HCT116 (cell line): ENCODE measurements at places on chromosomes 5 and 9. TPM values are rescaled to one million over a fixed set of nuclear protein-coding genes. Genes with fewer than 3 reads are reported as not detected.

GRCh38 chr9:19184144-19184917 is 46.2 kb upstream of the DENND4C start:
- DNase-seq = peak; percentile 59

DNA sequence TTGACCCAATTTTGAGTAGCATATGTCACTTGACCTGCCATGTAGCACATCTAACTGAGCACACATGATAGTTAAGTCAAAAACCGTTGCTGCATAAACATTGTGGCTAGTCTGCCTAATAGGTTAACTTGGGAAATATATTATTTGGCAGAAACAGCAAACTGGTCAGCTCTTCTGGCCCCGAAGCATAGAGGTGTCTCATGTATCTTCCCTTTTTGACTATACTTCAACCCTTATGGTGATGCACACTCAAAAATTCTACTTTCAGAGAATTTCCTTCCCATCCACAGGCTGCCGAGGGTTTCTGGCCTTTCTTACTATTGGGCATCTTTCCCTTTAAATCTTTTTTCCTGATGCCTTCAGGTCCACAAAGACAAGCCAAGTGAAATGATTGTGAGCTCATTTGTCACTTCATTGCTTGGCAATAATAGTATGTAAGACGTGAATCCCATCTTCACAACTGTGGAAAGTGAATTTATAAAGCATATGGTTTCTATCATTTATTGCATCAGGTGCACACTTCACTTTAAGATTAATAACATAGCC is 41.2 kb downstream of the MOCS2 start:
- DNase-seq = no peak

DNA sequence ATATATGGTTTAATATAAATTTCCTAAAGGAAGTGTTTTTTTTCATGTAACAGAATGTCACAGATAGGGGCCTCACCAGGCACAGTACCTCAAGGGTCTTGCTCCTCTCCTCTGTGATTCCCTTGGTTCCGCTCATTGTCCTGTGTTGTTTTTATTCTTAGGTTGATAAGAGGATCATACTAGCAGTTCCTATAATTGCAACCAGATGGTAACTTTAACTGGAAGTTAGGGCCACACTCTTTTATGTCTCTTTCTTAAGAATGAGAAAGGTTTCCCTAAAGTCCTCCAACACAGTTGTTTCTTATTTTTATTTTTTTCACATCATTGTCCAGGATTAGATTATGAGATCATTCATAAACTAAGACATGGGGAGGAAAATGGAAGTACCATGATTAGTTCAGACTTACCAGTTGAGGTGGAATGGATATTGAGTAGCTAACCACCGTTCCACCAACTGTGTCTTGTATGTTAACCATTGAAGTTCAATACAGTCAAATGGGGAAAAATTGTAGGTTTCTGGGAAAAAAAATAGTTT is 41.1 kb downstream of the FAM174A start:
- no peak for DNase-seq

DNA sequence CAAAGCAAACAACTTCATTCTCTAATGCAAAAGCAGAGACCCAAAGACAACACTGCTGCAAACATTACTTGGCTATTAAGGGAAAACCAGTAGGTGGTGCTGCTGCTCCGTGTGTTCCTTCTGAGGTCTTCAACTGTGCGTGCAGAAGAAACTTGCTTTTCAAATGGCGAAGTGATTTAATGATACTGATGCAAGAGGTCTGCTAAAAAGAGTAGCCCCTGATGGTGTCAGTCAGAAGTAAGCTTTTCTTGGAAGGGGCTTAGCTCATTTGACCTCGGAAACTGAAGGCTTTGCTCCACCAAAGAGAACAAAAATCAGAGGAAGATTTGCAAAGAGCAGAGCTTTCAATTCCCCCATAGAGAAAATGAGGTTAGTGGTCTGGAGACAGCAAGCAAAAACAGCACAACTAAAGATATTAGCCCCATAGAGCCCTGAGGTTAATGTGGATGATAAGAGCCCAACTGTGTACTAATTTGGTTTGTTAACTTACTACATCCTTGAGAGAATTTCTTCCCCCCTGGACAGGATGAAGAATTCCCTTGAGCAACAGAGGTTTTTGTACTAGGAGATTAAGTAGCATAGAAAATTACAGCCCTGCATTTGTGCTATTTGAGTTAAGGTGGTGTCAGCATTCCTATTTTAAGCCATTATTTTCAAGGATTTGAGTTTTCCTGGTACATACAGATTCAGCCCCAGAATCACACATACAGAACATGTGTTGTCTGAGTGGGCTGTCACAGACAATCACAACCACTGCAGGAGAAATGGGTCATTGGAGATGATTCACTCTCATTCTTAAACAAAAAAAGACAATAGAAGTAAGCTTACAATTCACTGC is 153.2 kb upstream of the C9orf72 start:
- DNase-seq = peak; percentile 44

DNA sequence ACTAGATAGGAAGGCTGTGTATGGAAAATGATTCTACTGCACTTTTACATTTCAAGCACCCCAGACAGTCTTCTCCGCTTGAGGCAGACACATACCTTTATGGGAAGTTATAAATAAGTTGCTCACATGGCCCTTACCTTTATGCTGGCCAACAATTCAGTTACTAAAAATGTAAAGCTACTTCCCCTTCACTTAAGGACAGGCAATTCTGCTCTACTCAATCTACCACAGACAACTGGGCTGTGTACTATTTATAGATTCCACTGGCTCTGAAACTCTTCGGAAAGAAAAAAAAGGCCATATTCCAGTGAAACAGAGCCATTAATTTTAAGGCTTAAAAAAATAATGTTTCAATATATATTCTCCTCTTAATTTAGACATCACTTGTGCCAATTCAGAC is 59.4 kb downstream of the ELAVL2 start:
- no peak for DNase-seq

- DNase-seq = no peak
Observed at GRCh38 chr5:115470921-115471320, 73.7 kb downstream of the FEM1C start.

DNA sequence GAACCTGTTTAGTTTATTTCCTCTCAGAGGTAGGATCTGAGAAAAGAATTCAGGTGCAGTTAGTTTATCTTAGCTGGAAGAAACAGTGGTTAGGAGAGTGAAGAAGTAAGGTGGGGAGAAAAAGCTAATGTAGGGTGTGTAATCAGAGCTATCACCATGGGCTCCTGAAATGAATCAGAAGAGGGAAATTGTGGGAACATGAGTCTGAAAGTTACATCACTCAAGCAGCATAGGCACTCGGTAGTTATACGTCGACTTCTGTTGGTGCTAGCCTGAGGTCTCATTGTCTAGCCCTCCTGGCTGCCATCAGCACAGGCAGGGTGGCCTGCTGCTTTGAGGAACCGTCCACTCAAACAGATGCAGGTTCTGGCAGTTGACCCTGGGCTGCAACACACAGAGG is 56.7 kb upstream of the NPR3 start:
- no peak for DNase-seq

DNA sequence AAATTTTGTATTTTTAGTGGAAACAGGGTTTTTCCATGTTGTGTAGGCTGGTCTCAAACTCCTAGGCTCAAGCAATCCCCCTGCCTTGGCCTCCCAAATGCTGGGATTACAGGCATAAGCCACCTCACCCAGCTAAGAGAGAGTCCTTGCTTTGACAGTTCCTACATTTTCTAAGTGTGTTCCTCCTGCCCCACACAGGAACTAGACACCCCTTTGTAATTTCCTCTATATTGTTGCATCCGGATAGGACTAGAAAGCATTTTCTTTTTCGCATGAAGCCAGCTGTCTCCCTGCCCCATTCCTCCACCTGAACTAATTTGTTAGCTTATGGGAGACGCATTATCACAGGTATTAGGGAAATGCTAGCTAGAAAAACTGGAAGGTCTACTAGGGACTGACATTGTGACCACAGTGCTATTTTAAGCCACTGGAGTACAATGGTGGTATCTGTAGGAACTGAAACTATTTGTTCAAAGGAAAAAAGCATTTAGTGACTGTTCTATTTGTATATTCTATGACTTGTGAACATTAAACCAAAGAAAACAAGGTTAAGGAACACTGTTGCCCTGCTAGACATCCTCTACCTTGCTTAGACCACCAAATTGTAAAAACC is 214.1 kb downstream of the SMARCA2 start:
- DNase-seq = no peak

PCDHB5 gene
- total RNA-seq = not detected

MED7 gene
- total RNA-seq = 9.1 TPM

MACIR gene
- 10.4 TPM for total RNA-seq

PCSK1 gene
- not detected for total RNA-seq

IFNB1 gene
- total RNA-seq = not detected

PCDHA1 gene
- total RNA-seq = not detected
